ENCODE measurements at places on chromosomes 7 and 10. TPM values are rescaled to one million over a fixed set of nuclear protein-coding genes. Genes with fewer than 3 reads are reported as not detected.

JAKMIP3 gene
- total RNA-seq = 0.43 TPM

ABCC2 gene
- 2.1 TPM for total RNA-seq

CPA1 gene
- not detected for total RNA-seq

C7orf33 gene
- not detected for total RNA-seq

GPR26 gene
- total RNA-seq = not detected

GPR37 gene
- total RNA-seq = 0.95 TPM

SPAM1 gene
- not detected for total RNA-seq

CDK14 gene
- total RNA-seq = 9.9 TPM

LRMDA gene
- not detected for total RNA-seq

ACBD7 gene
- 1.7 TPM for total RNA-seq

TRIL gene
- total RNA-seq = not detected

MSRB2 gene
- total RNA-seq = 13.7 TPM

ACSM6 gene
- not detected for total RNA-seq

VAX1 gene
- not detected for total RNA-seq

OGDHL gene
- 0.37 TPM for total RNA-seq

CFTR gene
- total RNA-seq = not detected

GRID2IP gene
- total RNA-seq = not detected

ATAD1 gene
- 0.81 TPM for total RNA-seq

TAS2R4 gene
- not detected for total RNA-seq

PWWP2B gene
- total RNA-seq = 2.2 TPM

LIPN gene
- total RNA-seq = not detected

RAB19 gene
- total RNA-seq = not detected

HPSE2 gene
- total RNA-seq = not detected

AKR1D1 gene
- total RNA-seq = not detected

OR13A1 gene
- total RNA-seq = not detected

CFAP69 gene
- 1.8 TPM for total RNA-seq

CPA4 gene
- total RNA-seq = 22.7 TPM

ADCYAP1R1 gene
- 0.17 TPM for total RNA-seq

CHAT gene
- not detected for total RNA-seq

PKD2L1 gene
- not detected for total RNA-seq

NUTM2B gene
- 0.84 TPM for total RNA-seq

RBP3 gene
- not detected for total RNA-seq

ZCWPW1 gene
- total RNA-seq = 2.2 TPM

OR6V1 gene
- total RNA-seq = not detected

STEAP1B gene
- 1.1 TPM for total RNA-seq

DYNC1I1 gene
- 6.5 TPM for total RNA-seq

VWC2 gene
- not detected for total RNA-seq

CALHM2 gene
- total RNA-seq = 0.97 TPM

GPR15LG gene
- total RNA-seq = not detected

Measured in H4 (cell line).